ENCODE measurements at places on chromosomes 6 and 20.

GRCh38 chr20:15945289-15945688, 628.0 kb downstream of the KIF16B start:
- DNase-seq, result no peak

- DNase-seq, result no peak
These were observed 485.4 kb upstream of the MANEA start for GRCh38 chr6:95091823-95092436.

DNA sequence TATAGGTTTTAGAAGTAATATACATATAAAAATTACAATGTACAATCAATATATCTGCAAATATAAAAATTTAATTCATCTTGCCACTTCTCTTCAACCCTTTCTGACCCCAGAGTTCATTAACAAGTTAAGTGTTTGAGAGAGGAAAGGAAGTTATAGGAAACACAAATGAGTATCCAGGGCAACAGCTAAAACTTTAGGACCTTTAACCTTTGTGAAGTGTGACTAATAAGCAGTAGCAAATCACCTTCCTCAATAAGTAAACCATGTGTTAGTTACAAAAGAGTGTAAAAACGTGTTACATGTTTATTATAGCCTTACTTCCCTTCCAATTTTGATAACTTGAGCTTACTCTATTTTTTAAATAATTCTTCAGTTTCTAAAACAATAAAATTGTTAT, 73.4 kb upstream of the SIM1 start:
- DNase-seq, result no peak

GRCh38 chr20:58930496-58930895, 50.6 kb upstream of the NELFCD start:
- DNase-seq, result no peak

DNA sequence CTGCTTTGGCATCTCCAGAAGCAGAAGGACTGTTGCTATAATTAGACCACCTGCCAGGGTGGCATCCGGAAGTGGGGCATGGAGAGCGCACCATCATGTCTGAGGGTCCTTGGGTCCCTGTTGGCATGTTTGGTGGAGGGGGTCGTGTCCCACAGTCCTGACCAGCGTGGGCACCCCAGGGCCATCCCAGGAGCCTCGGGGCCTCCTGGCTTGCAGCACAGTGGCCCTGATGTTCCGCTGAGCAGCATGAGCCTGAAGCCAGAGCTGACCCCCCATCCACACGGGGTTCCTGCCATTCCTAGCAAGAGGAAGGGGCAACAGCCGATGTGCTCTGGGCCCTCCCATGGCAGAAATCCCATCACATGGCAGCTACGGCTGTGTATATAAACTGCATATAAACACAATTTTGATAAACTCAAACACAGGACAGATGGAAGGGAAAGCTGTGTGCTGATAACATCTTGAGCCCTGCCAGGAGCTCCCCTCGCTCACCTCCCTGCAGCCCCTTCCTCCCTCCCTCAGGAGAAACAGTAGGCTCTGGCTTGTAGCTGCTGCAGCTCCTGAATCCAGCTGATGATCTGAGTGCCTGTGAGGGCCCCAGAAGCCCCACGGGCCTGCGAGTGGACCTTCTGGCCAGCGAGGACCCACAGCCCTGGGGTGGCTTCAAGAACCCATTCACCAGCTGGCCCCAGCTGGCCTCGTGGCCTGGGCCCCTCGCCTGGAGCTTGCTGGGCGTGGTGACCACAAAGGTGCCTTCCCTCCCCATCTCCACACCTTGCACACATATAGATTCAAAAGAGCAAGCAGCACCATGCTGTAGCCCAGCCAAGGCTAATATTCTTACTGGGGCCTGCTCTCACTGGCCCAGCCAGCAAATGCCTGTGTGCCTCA, 321.6 kb downstream of the CDH4 start:
- DNase-seq, result no peak

GRCh38 chr20:4929686-4930397, 71.5 kb downstream of the SLC23A2 start:
- DNase-seq, result no peak

Data from ELF-1 (cell line).